Kidney capillary endothelial cell (primary cell): ENCODE measurements at places on chromosomes 3 and 15.

- no peak for DNase-seq
These were observed 12.5 kb upstream of the C15orf61 start for GRCh38 chr15:67508407-67508806.

DNA sequence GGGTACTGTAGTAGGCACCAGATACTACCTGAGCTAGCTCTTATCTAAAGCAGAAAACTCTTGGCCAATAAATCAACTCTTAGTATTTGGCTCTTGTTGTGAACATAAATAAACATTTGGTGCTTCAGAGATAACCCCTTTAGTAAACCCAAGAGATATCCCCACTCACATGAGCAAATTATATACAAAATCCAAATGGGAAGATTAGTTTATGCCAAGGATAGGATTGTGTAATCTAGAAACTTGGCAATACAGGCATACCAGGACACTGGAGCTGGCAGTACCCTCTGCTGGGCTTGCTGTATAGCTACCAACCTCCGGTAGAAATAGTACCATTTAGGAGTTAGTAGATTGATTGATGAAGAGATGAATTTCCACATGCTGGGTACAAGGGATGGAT, 127.0 kb downstream of the LIPC start:
- DNase-seq, result no peak

DNA sequence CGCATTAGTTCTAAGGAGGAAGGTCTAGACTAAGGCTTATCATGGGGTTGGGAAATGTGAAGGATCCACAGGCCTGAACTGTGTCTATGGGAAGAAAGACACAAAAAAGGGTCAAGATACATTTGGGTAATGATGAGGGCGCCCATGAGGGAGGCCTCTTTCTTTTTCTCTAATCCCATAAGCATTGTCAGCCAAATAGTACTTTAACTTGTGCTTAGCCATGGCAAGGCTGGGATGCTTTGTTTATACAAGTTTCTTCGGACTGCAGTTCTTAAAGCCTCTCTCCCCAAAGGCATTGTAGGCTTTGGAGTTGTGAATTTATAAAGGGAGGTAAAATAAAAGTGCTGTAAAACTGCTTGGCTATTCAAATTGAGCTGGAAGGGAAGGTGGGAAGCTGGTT, 23.4 kb downstream of the ARMC8 start:
- DNase-seq, result no peak

DNA sequence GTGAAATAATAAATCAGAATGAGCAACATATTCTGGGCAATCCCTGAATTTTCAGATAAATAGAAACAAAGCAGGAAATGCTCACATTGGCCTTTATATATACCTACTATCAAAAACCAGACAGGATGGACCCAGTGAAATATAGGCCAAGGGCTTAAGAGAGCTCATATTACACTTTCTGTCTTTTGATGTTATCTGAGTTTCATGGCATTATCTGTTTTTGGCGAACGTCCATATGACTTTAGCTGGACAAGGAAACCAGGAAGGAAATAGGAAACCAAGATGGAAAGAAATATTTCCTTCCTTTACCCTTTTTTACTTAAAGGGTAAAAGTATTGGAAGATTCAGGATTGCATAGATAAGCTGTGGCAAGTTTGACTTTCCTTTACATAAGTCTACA, 274.8 kb downstream of the THSD4 start:
- no peak for DNase-seq

- no peak for DNase-seq
These were observed 40.7 kb downstream of the SYN2 start for GRCh38 chr3:12044860-12045259.

DNA sequence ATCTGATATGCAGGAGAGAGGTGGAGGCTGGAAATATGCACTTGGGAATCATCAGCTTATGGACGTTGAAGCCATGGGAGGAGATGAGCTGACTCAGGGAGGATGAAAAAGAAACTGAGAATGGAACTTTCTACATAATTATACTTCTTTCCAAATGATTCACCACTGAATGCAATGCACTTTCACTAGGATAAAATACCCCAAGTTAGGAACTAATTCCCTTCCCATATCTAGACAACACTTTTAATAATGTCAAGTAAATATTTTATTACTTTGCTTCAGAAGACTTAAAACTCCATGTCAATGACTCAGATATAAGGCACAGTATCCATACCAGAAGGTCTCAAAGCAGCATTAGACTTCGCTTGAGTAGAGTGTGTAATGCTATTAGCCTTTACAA, 24.2 kb downstream of the NPTN start:
- no peak for DNase-seq
